HFF-Myc (cell line): ENCODE measurements at places on chromosomes 7 and 10.

DNA sequence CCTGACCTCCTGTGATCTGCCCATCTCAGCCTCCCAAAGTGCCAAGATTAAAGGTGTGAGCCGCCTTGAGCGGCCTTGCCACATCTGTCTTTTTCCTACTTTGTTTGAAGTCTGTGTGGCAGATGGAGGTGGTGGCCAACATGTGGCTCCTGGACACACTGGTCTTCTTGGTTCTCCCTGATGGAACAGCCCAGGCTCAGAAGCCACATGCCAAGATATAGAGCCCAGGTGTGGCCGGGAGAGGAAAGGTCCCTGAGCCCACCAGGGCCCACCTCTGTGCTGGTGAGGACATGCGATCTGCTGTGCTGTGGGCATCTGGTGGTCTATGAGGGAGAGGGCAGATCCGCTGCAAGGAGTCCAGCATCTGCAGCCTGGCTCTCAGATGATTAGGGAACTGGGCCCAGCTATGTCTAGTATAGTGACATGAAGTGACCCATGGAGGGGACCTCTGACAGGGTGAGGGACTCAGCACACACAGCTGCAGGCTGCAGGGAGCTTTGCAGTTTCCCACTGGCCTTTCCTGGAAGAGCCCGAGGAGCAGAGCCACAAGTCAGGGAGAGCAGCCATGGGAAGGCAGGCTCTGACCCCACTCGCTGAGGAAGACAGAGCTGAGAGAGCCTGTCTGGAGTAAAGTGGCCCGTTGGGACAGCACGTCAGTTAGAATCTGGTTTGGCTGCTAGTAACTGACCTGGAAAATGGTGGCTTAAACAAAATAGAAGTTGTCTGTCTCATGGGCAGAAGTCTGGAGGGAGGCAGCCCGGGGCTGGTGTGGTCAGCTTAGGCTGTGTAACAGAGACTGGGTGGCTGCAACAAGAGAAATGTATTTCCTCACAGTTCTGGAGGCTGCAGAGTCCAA is 25.9 kb downstream of the ADCY1 start:
- no peak for DNase-seq

GRCh38 chr7:92332782-92333181 is 87.0 kb downstream of the ANKIB1 start:
- no peak for DNase-seq

DNA sequence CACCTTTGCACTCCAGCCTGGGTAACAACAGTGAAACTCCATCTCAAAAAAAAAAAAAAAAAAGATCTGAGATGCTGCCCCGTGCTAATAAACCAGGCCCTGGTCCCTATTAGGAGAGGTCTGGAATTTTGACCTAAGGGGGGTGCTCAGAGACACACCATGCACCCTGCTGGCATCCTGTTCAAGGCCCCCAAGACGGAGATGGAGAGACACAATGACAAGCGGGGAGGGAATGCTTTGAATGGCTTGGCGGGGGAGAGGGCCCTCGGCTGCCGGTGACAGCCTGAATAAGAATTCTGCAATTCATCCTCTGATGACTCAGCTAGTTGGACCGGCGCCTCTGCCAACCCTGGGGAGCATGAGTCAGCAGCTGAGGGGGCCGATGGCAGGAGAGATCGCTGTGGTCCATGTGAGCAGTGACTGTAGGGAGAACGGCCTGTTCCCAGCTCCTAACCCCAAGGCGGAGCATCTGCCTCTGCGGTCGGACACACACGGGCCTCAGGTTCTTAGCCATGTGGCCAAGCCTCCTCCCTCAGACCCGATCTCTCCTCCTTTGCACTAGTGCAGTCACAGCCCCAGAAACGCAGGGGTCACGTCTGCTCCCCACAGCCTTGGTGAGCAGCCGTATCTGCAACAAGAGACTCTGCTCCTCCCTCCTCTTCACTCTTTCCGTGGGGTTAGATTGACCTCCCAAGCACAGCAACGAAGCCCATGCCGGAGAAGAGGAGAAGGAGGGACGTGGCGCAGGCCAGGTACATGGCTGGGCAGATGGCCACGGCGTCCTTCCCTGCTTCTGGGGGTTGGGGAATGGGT is 14.9 kb downstream of the TRIM56 start:
- peak; percentile 96 for DNase-seq

DNA sequence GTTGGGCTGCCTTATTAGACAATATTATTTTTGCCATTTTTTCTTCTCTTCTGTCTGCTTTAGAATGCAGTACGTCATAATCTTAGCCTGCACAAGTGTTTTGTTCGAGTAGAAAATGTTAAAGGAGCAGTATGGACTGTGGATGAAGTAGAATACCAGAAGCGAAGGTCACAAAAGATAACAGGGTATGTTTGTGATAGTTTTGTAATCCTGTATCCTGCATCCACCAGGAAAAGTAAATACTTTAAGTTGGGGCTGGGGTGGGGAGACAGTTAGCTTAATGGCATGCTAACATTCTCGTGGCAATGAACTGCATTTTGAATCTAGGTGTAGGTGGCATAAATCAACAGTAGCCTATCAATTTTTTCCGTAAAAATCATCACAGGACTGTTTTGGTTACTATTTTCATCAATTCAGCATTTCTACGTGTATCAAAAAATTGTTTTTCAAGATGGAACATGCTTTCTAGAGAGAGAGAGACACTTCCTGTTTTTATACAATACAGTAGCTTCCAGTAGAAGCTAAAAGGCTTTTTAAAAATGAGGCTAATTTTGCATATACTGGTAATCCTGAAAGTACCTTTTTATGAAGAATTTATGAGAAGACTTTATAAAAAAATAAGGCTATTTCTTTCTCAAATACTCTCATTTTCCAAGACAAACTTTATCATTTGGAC is 247.5 kb downstream of the FOXP2 start:
- DNase-seq = no peak

DNA sequence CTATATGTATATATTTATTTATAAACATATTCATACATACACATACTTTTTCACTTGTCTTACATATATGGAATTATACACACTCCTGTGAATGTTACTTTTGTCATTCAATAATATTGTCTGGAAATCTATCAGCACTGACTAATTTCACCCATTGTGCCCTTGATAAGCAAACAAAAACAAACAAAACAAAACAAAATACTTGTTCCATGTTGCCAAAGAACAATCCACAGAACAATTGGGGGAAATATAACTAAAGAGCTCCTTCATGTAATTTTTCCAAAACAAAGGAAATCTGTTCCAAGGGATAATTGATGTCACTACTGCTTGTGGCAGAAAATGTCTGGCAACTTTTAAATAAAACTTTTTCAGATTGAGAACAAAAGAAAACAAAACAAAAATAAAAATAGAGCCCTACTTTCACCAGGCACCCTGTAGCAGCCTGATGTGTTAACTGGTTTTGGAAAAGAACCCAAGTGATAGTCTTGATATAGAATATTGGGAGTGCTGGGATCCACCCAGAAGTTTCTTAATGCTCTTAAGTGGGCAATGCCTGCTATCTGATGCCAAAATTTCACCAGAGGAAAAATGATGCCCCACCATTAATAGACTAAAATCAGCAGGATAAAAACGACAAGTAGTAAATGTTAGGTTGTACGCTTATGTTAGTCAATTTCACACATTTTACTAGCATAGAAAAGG is 34.0 kb upstream of the CCDC7 start:
- DNase-seq = no peak

DNA sequence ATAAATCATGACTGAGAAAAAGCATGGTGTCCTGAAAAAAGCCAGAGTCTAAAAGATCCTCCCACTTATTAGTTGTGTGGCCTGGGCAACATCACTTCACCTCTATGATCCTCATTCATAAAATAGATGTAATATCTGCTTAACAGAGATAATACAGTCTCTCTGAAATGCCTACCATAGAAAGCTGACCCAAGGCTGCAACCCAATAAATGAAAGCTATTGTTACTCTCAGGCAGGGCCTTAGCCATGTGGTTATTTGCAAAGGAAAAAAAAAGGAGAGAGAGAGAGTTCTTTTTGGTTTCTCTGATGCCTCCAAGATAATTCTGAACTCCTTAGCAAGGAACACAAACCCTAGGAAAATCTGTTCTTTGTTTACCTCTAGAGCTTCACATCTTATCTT is 7.9 kb downstream of the FAM13C start:
- no peak for DNase-seq

DNA sequence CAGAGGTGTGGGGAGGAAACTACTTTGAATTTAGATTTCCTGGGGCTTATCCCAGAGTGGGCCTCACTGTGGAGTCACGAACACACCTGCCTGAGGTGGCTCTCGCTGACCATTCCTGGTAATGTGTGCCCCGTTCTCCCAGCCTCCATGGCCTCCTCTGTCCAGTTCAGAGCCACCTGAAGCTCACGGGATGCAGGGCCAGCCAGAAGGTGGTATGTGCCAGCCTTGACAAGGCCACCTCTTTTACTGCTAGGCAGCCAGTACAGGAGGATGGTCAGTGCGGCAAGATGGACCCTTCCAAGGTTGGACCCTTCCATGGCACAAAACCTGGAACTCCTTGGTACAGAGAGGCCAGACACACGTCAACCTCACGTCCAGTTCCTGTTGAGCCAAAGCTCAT is 210.3 kb downstream of the DNAJB6 start:
- DNase-seq = no peak

DNA sequence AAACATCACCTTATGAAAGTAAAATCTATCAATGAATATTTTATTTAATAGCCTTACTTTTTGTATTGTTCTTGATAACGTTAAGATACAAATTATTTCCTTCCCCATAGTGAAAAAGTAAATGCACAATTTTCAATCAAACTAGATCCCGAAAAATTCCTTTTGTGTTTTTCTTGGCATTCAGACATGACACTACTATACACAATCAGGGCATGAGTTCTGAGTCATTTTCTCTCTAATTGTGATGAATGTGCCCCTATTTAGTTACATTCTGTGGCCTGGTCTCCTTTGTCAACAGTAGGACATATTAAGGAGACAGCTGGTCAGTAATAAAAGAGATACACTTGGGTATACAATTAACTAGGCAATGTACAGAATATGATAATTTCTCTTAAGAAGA is 19.8 kb downstream of the COL1A2 start:
- no peak for DNase-seq

- no peak for DNase-seq
Measured at GRCh38 chr10:110005719-110006118, 2.1 kb upstream of the ADD3 start.

- no peak for DNase-seq
Measured at GRCh38 chr7:79927116-79927515, 207.5 kb upstream of the GNAI1 start.

DNA sequence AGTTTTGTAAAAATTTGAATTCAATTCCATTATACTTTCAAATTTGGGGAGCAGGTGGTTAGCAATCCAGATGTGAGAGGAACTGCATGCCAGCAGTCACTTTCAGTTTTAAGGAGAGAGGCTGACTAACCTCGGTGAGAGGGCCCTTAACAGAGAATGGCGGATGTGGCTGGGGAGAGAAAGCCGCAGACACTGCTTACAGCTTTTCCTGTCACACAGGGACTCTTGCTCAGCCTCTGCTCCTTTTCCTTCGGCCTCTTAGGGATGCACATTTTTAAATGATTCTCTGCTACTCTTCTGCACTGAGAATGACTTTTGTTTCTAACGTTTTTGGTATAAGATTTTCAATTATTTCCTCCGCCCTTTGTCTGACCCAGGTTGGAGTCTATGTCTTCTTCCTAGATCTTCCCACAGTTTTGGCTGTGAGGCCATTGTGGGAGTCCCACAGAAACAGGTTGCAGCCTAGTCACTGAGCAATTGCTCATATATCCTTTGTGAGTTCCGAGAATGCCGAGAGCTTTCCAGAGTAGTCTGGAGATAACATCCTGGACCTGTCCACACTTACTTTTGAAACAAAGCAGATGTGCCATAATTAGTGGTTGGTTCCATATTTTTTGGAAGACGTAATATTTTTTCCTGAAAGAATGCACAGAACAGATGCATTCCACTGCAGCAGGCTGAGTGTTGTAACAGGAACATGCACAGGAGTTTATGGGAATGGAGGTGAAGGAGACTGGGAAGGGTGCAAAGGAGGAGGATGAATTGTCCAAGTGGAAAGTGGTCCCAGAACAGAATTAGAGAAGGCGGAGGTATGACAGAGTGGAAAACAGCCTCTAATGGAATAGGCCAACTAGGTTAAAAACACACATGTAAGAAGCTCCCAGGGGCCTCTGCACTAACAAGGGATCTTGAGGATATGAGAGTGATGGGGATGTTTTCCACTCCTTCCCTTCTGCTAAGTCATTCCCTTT is 168.0 kb upstream of the ZNF32 start:
- DNase-seq = peak; percentile 42

- DNase-seq = peak; percentile 40
Measured at GRCh38 chr10:110279407-110279986, 25.2 kb downstream of the SMNDC1 start.

GRCh38 chr7:122515404-122515803 is 183.5 kb downstream of the RNF133 start:
- no peak for DNase-seq

DNA sequence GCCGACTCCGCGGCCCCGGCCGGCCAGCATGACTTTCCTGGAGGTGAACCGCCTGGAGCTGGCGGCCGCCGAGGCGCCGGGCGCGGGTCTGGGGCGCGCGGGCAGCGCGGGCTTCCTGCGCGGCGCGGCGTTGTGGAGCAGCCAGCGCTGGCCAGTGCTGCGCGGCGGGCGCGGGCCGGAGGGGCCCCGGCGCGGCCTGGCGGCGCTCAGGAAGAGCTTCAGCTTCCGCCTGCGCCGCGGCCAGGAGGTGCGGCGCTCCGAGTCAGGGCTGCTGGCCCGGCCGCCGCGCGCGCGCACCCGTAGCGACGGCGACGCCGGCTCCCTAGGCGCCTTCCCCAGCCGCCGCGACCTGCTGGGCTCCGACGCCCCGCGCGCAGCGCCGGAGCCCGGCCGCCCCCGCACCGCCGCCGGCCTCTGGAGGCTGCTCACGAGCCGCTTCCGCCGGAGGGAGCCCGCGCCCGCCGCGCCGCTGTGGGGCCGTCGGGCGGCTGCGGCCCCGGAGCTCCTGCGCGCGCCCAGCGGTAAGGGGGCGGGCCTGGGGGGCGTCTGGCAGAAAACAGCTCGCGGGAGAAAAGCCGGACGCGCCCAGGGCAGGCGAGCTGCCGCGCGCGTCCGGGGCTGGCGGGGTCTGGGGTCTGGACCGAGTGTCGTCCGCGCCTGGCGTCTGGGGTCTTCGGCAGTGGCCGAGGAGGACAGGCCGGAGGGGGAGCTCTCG is 29.0 kb downstream of the AGAP3 start:
- no peak for DNase-seq

- no peak for DNase-seq
Measured at GRCh38 chr10:88442716-88443115, 140.4 kb downstream of the RNLS start.

GRCh38 chr10:26437637-26438461 is at the start of gene APBB1IP:
TSS of gene APBB1IP (plus strand) at chr10:26438341. CDS start at chr10:26492327, 53,986 bp downstream.
- DNase-seq = no peak

GRCh38 chr10:96369890-96370583 is 11.2 kb upstream of the OPALIN start:
- no peak for DNase-seq

- no peak for DNase-seq
Measured at GRCh38 chr10:55668326-55668922, 692.6 kb downstream of the ZWINT start.

- DNase-seq = no peak
Measured at GRCh38 chr7:7596176-7596575, 29.5 kb downstream of the MIOS start.

GRCh38 chr7:28687537-28687936 is 270.6 kb downstream of the TRIL start:
- no peak for DNase-seq
